ENCODE measurements at places on chromosomes 7 and 10.

GRCh38 chr7:2936891-2937580 lies 92.9 kb upstream of the GNA12 start:
- DNase-seq = no peak

DNA sequence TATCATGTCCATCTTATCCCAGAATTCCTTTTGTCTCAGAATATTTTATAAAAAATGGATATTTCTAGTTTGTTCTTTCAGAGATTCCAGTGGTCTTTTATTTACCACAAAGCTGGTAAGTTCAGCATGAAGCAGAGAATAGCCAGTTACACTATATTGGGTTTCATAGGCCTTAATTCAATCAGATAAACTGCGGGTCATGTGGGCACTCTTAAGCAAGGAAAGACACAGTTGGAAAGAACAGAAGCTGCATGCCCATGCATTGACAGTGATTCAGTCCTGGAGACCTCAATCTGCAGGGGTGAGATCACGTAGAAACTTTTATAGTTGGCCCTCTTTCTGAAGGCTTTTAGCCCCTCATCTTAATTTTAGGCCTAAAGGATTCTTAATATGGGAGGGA lies 281.3 kb upstream of the IGFBP3 start:
- DNase-seq = no peak

- DNase-seq = no peak
Measured at GRCh38 chr10:10804998-10805740, 212.5 kb upstream of the CELF2 start.

- no peak for DNase-seq
Measured at GRCh38 chr10:1324903-1325302, 268.7 kb downstream of the WDR37 start.

- no peak for DNase-seq
Measured at GRCh38 chr7:2924866-2925840, 81.0 kb upstream of the GNA12 start.

- no peak for DNase-seq
Measured at GRCh38 chr10:133456041-133456951, 2.6 kb downstream of the SCART1 start.

DNA sequence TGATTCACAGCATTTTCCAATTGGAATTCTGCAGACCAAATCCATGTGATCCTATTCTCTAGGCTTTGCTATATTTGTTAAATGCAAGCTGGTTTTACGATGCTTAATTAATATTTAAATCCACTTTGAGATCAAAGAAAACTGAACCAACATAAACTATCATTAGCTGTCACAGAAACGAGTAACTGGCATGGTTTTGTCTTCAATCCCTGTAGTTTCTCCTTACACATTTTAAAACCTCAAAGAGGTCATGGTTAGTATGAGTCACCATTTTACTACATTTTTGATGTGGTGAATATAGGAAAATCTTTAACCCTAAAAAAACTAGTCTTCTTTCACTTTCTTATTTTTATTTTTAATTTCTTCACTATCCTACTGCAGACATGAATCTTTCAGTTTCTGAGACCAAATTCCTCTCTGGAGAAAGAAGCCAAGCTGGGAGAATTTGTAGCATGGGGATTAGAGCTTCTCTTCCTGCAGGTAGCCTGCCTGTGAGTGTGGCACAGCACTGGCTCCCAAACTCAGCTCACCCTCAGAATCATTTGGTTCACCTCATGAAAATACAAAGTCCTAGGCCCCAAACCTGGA lies 8.7 kb upstream of the LIPM start:
- DNase-seq = no peak

DNA sequence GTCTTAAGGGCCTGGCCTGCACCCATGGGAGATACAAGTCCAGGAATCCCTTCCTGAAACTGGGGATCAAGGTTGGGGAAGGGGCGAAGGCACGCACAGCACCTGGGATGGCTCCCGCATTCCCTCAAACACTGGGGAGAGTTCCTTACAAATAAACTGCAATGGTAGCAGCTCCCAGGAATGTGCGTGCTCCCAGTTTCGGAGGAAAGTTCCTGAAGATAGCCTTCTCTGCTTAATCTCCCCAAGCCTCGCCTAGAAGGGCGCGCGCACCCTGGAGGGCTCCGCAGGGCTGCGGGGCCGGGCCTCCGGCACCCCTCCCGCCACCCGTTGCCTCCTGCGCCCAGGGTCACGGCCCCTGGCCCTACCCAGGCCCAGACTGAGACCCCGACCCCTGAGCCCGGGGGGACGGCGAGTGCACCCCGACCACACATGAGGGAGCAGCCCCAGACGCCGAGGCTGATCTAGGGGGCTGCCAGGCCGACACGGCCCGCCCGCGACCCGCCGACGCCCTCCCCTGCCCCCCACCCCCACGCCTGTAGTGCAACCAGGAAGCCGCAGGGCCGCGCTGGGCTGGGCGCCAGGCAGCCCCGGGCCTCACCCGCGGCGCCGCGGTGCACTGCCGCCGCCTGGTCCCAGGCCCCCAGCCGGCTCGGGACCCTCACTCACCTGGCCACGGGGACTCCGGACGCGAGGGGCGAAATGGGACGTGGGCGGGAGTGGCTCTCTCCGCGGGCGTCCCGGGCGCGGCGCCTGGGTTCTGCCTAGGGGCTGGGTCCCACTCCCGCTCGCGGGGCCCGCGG lies 460 bp downstream of the ANXA11 start:
- no peak for DNase-seq

DNA sequence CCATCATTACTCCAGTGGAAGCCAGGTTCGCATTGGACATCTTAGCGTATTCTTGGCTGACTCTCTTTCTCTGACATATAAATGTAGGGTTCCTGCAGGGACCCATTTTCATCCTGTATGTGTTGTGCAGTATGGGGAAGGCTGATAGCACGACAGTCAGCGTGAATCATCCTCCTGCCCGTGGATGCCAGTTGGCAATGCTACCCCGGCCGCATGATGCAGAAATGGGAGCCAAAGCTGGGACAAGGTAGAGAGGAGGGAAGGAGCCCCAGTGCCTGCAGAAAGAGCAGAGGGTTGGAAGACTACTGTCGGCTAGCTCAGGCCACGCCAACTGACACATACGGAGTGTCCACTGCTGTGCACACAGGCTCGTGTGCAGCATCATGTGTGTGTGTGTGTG lies 251.6 kb downstream of the SKAP2 start:
- DNase-seq = no peak

GRCh38 chr7:101138213-101138870 lies 11.4 kb downstream of the SERPINE1 start:
- peak; percentile 74 for DNase-seq

DNA sequence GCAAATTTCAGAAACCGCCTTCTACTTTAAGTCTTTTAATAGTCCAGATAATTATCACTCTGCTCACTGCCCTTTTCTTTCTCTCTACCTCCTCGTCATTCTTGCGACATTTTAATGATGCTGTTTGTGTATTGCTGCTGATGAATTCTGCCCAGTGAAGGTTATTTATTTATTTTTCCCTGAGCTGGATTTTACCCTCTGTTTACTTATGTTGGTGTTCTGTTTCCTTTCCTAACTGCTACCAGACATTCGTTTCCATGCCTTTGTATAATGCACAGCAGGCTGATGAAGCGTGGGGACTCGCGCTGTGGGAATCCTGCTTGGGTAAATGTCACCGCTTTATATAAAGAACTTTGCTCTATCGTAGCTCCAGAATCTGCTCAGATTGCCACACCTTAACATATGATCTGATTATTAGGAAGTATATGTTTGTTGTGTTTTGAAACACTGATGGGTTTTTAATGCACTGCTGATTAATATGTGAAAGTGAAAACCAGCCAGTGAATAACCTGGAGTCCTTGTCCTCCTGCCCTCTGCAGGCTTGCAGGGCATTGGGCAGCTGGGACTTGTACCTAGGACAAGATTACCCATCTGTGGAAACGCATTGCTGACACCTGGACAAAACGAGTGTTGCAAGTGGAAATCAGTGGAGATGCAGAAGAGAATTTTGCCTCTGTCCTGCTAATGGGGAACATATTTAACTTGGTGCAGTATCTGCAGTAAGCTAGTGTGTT lies 291.5 kb downstream of the SDK1 start:
- peak; percentile 90 for DNase-seq

GRCh38 chr10:78407966-78408365 lies 374.3 kb downstream of the RPS24 start:
- DNase-seq = no peak

DNA sequence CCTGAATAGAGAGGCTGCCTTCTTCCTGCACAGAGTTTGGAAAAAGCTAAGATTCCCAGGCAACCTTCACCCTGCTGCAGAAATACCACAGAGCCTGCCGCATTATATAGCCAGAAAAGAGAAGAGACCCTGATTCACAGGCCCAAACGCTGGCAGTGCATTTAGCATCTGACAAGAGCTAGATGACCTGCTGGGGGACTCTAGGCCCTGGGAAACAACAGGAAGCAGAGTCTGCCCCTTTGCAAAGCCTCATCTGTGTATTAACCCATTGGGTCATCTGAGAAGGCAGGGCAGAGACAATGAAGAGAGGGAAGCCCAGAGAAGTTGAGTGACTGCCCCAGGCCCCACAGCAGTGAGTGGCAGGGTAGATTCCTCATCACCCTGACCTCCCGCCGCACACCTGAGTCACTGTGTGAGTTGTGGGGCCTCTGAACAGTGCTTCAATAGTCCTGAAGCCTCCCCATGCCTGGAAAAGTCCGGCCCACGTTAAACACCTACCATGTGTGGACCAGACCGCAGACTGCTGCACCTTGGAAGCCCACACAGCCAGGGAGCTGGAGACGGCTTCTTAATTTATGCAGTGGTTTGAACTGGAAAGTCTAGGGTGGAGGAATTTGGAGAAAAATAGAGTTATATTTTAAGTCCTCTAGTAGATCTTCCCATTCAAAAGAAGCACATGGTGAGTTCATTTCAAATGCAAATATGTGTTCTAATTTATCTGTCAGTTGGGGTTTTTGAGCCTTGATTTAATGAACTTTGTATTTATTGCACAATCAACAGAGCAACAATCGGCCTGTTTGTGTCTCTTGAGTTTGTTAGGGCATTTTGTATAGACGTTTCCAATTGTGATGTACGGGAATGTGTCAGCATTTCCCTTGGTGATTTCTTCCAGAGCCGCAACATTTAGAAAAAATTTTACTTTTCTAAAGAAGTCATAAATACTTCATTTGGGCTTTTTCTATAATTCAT lies 80.4 kb upstream of the GPR26 start:
- DNase-seq = no peak

DNA sequence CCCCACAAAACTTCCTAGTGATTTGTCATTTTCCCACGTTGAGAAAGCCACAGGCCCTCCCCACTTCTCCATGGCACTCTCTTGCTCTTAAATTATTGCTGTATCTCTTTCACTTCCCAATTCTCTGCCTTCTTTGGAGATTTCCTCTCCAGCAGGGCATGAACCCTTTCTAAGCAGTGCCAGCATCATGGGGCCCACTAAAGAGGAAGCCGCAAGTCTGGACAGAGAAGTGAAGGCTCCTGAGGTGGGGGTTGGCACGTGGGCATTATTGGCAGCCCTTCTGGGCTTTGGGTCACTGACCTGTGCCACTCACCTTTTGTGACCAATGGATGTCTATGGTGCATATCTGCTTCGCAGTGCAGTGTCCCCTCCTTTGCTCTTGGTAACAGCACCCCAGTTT lies 97.7 kb upstream of the TCF7L2 start:
- DNase-seq = no peak

- DNase-seq = no peak
Measured at GRCh38 chr10:62056698-62057097, 155.2 kb downstream of the ARID5B start.

GRCh38 chr10:97851341-97852001 lies 1.8 kb downstream of the GOLGA7B start:
- no peak for DNase-seq

DNA sequence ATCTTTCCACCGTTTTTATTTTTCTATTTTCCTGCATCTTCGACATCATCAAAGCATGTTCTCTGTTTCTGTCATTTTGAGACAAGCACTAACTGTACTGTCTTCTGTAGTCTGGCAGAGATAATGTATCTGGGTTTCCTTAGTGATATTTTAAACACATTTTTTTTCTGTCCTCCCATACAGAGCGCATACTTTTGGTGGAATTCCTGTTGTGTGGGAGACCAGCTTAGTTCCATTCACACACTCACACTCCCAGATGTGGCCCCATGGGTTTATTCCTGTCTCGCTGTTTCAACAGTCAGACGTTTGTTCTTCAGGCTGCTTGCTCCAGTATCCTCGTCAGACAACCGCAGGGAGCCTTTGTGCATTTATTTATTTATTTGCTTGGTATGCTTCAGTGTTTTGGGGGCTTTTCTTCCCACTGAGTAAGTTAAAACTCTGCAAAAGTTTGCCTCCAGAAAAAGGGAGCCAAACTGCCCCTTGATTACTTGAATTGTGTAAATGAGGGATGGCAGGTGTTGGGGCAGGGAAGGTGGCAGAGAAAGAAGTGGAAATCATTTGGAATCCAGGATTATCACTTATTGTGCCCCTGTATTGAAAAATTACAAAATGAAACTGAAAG lies 456.8 kb upstream of the KLF6 start:
- no peak for DNase-seq

- DNase-seq = no peak
Measured at GRCh38 chr10:90381468-90381867, 476.4 kb downstream of the HTR7 start.

GRCh38 chr7:1812509-1813393 lies 142.7 kb downstream of the ELFN1 start:
- no peak for DNase-seq

DNA sequence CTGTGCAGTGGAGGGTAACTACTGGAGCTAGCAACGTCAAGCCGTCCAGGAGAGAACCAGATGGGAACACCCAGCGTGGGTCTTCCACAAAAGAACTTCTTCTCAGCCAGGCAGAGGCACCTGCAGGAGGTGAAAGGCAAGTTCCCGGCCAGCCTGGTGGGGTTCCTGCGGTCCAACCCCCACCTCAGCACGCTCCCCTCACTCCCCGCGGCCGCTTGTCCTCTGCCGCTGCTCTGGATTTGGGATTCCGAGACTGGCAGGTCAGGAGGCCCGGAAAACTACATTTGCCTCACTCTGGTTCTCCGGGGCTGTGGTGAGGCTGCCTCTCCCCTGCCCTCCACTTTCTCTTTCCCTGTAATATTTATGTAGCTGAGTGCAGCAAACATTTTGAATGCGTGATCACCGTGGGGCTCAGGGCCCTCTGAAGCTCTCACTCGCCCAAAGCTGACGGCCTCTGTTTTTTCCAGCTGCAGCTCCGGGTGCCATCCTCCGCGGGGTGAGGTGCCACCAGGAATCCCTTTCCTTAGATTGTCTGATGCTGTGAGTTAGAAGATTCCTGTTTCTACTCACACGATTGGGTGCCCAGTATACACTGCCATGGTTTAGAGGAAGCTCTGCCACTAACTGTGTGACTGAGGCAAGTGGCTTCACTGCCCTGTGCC lies 366.9 kb downstream of the DNAJB6 start:
- DNase-seq = no peak

GRCh38 chr7:7653593-7654187 lies 13.1 kb downstream of the UMAD1 start:
- no peak for DNase-seq

- no peak for DNase-seq
Measured at GRCh38 chr7:92836489-92836999, at the start of gene CDK6. Gene CDK6, minus strand, starts transcription at chr7:92836573. Its CDS starts 3,250 bp downstream, at chr7:92833323.

Data from COR-L47 (cell line).